Karpas-422 (cell line): ENCODE measurements at places on chromosomes 5 and 9. TPM values are rescaled to one million over a fixed set of nuclear protein-coding genes. Genes with fewer than 3 reads are reported as not detected.

- no peak for DNase-seq
- no peak overlapping the region for H3K4me3 ChIP-seq
- no peaks in the 10 kb centered on the region for H3K4me1 ChIP-seq
- H3K27me3 ChIP-seq, result no peaks in the 10 kb centered on the region
- H3K27ac ChIP-seq, result no peak overlapping the region
- no peaks in the 10 kb centered on the region for H3K36me3 ChIP-seq
These were observed 39.0 kb upstream of the TTC1 start for GRCh38 chr5:159969966-159970365.

- H3K4me3 ChIP-seq, result no peak overlapping the region
- H3K4me1 ChIP-seq, result peaks cover 23% of the 10 kb centered on the region
- DNase-seq, result no peak
- H3K27ac ChIP-seq, result no peak overlapping the region
These were observed 118.7 kb upstream of the PUM3 start for GRCh38 chr9:2962471-2963172.

DNA sequence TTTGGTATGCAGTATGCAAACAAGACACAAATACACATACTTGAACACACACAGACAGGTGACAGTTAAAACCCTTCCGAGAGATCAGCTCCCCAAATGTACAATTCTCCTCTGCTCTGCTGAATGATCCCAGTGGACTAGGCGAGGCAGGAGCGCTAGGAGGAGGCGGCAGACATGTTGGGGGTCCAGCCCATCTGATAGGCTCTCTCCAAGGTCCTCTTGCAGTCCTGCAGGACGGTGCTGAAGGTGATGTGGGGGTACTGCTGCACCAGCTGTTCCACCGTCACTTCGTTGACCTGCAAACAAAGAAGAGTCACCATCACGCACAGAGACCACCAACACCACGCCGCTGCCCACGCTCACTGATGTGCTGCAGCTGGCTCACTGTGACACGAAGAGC, 190.8 kb upstream of the EFNA5 start:
- H3K4me3 ChIP-seq, result no peak overlapping the region
- no peaks in the 10 kb centered on the region for H3K36me3 ChIP-seq

- no peaks in the 10 kb centered on the region for H3K27me3 ChIP-seq
- 0 out of 2 replicates have a peak overlapping the region, but pooled peaks have one; percentile 17 for H3K27ac ChIP-seq
- H3K36me3 ChIP-seq, result no peaks in the 10 kb centered on the region
- no peak overlapping the region for H3K4me3 ChIP-seq
- DNase-seq, result no peak
These were observed 32.3 kb downstream of the ERP44 start for GRCh38 chr9:100066539-100066938.

DNA sequence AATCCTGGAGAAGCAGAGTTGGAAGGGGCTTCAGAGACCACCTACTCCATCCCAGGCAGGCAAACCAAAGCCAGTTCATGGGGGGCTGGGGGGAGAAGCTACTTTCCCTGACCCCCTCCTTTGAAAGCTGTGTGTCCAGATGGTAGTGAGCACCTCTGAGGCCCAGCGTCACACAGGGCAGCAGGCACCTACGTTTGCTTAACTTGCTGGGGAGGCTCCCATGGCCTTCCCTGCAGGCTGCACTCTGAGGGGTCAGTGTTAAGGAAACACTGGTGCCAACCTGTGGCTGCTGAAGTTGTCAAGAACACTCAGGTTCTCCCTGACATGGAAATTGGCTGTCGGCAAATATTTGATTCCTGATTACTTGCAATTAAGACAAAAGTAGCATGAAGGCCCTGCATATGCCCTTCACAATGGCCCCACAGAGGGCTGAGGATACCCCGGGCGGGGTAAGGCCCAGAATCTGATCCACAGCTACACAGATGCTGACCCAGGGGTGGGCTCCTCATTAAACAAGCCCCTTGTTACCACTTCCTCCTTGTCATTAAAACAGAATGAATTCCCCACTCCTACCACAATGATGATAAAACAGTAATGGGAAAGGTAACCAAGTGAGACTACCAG, 208.5 kb downstream of the FSTL4 start:
- no peak overlapping the region for H3K27ac ChIP-seq
- no peaks in the 10 kb centered on the region for H3K4me1 ChIP-seq
- H3K27me3 ChIP-seq, result no peaks in the 10 kb centered on the region
- no peak for DNase-seq

DNA sequence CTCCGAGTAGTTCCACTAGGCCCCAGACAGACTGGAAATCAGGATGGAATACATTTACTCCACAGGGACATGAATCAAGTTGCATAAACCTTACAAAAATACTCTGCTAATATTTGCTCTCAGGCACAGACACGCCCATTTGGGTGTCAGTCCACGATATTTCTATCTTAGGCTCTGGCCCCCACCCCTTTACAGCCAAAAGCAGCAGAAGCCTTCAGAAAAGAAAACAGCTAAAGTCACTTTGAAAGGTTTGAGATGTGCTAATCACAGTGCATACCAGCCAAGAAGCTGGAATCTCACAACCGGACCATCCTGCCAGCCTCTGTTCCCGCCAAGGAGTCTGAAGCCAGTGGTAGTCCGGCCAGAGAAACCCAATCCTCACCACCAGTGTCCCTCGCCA, 22.6 kb downstream of the PTPN3 start:
- no peak for DNase-seq
- H3K36me3 ChIP-seq, result no peaks in the 10 kb centered on the region
- H3K27ac ChIP-seq, result no peak overlapping the region

DNA sequence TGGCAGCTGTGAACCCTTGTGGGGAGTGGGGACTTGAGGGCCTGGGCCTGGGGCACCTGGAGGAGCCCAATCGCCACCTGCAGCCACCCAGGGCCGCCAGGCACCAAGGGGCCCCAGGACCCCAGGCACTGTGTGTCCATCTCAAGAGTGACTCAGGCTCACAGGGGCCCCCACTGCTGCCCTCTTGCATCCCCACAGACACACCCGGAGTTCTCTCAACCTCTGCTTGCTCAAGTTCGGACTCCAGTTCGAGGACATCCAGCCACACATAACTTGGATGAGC, 51.9 kb downstream of the MRPL36 start:
- no peak overlapping the region for H3K4me3 ChIP-seq
- H3K27me3 ChIP-seq, result no peaks in the 10 kb centered on the region
- no peak for DNase-seq
- no peaks in the 10 kb centered on the region for H3K4me1 ChIP-seq
- H3K27ac ChIP-seq, result no peak overlapping the region

DNA sequence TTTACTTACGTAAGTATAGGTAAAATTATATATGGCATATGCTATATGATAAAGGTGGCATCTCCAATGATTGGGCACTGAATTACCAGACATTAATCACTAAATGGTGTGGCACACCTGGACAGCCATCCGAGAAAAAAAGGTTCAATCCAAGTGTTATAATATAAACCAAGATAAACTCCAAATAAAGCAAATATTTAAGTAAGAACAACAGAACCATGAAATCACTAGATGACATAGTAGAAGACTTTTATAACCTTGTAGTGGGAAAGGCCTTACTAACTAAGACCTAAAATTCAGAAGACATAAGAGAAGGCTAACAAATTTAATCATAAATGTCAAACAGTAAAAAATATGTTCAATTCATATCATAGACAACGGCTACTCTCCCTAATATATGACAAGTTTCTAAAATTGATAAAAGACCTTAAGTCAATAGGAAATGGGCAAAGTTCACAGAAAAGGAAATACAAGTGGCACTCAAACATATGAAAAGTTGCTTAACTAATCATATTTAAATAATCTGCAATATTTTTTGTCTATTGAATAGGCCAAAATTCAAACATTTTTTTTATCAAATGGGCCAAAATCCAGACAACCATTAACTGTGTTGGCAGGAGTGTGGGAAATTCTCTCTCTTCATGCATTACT, 55.1 kb downstream of the ELOVL7 start:
- no peaks in the 10 kb centered on the region for H3K4me1 ChIP-seq
- no peak overlapping the region for H3K4me3 ChIP-seq
- no peaks in the 10 kb centered on the region for H3K36me3 ChIP-seq
- H3K27me3 ChIP-seq, result no peaks in the 10 kb centered on the region
- no peak overlapping the region for H3K27ac ChIP-seq

GRCh38 chr9:80995759-80996158, 693.6 kb downstream of the TLE1 start:
- H3K36me3 ChIP-seq, result no peaks in the 10 kb centered on the region
- no peak overlapping the region for H3K4me3 ChIP-seq
- no peak overlapping the region for H3K27ac ChIP-seq
- H3K27me3 ChIP-seq, result no peaks in the 10 kb centered on the region

- H3K27me3 ChIP-seq, result no peaks in the 10 kb centered on the region
- H3K27ac ChIP-seq, result no peak overlapping the region
- H3K4me3 ChIP-seq, result no peak overlapping the region
- H3K4me1 ChIP-seq, result no peaks in the 10 kb centered on the region
- DNase-seq, result peak; percentile 92
- no peaks in the 10 kb centered on the region for H3K36me3 ChIP-seq
These were observed 4.4 kb downstream of the IL3 start for GRCh38 chr5:132064738-132065331.

GRCh38 chr9:4139196-4139595, 160.7 kb downstream of the GLIS3 start:
- no peak overlapping the region for H3K27ac ChIP-seq
- DNase-seq, result no peak
- H3K27me3 ChIP-seq, result no peaks in the 10 kb centered on the region
- no peaks in the 10 kb centered on the region for H3K36me3 ChIP-seq

DNA sequence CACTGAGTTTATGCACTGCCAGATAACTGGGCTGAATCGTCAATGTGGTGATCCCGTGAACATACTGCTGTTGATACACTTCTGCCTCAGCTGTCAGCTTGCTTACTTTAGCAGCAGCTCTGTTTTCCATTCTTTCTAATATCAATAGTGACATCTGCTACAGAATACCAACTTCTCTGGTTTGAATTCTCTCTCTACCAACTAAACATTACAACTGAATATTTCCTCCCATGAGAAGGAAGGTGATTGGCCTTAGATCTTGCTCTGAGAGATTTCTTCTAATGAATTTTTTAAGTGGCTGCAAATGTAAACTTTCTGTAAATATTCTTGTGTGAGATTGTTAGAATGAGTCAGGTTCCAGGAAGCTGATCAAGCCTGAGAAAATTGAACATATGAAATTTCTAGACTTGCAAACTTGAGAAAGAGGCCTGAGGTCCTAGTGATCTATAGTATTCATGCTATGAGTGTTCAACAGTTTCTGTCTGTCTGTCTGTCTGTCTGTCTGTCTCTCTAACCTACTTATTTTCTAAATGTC, 205.5 kb upstream of the CDKN2B start:
- H3K4me3 ChIP-seq, result no peak overlapping the region
- H3K36me3 ChIP-seq, result no peaks in the 10 kb centered on the region
- no peak for DNase-seq
- H3K4me1 ChIP-seq, result no peaks in the 10 kb centered on the region

- H3K4me1 ChIP-seq, result no peaks in the 10 kb centered on the region
- no peak overlapping the region for H3K27ac ChIP-seq
- H3K27me3 ChIP-seq, result no peaks in the 10 kb centered on the region
- H3K36me3 ChIP-seq, result no peaks in the 10 kb centered on the region
- DNase-seq, result no peak
These were observed 446.1 kb upstream of the CDH10 start for GRCh38 chr5:25090854-25091253.

GRCh38 chr9:105975886-105976645, 281.7 kb downstream of the TMEM38B start:
- H3K27ac ChIP-seq, result no peak overlapping the region
- H3K4me1 ChIP-seq, result peaks cover 16% of the 10 kb centered on the region
- H3K36me3 ChIP-seq, result no peaks in the 10 kb centered on the region
- no peaks in the 10 kb centered on the region for H3K27me3 ChIP-seq
- DNase-seq, result no peak
- H3K4me3 ChIP-seq, result no peak overlapping the region

DNA sequence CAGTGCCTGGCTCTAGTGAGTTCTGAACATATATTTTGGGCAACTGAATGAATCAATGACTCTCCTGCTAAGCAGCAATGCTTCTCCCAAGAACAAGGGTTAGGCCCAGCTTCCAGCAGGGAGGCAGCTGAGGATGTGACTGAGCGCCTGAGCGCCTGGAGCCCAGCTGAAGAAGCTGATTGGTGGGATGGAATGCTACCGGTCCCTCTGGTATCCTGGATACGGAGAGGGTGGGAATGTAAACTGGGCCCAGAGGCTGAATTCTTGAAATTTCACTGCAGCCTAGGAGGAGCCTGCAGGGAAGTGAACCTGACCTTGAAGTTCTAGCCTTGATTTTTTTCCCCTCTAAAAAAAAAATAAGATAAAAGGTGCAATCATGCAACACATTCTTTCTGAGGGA, 43.2 kb downstream of the WWC1 start:
- no peaks in the 10 kb centered on the region for H3K4me1 ChIP-seq
- no peak overlapping the region for H3K27ac ChIP-seq
- DNase-seq, result no peak
- no peaks in the 10 kb centered on the region for H3K36me3 ChIP-seq
- H3K27me3 ChIP-seq, result no peaks in the 10 kb centered on the region

DNA sequence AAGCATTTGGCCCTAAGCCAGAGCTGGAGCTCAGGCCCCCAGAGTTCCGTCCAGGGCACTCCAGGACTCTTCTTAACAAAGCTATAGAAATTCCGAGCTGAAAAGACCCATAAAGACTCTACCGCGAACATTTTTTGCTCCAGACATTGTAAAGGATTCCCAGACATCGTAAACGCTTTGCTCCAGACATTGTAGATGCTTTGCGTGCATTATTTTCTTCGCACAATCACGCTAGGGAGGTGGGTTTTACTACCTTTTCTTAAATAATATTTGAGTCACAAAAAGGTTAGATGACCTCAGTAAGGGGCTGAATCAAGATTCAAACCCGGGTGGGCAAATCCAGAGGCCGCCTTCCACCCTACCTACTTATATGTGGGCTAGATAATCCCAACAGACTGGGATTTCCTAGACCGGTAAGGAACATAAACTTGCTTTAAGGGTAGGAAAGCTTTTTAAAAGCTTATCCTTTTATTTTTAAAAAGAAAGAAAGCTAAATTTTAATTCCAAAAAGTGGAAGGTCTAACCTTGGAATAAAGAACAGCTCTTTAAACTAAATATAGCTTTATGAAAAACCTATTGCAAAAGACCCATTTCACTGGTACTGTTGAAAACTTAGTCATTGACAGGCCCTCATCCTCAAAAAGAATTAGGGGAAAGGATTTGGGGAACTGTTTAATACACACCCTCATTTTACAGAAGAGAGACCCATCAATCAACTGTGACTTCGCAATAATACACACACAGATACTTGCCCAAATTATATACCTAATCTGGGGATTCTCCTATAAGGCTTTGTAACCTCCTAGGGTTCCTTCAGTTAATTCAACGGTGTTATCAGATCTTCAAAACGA, 822 bp upstream of the TNIP1 start:
- peaks cover 21% of the 10 kb centered on the region for H3K36me3 ChIP-seq
- DNase-seq, result no peak
- peak overlapping the region; percentile 86 for H3K27ac ChIP-seq
- H3K27me3 ChIP-seq, result no peaks in the 10 kb centered on the region
- peaks cover 61% of the 10 kb centered on the region for H3K4me1 ChIP-seq

Gene PRRX2
- total RNA-seq, result not detected in 2 replicates

Gene OR1Q1
- not detected in 2 replicates for total RNA-seq

Gene MED22
- total RNA-seq, result 13.6 and 30.6 TPM in 2 replicates

Gene JAKMIP2
- total RNA-seq, result 39.5 and 58.7 TPM in 2 replicates

Gene SPATA31A3
- not detected in 2 replicates for total RNA-seq

Gene STC2
- not detected in 2 replicates for total RNA-seq

Gene NEK6
- 77.9 and 93.3 TPM in 2 replicates for total RNA-seq

Gene HINT1
- 220 and 522 TPM in 2 replicates for total RNA-seq

Gene RNF44
- total RNA-seq, result 33.1 and 55.8 TPM in 2 replicates

Gene NFIB
- total RNA-seq, result 1.0 and 3.6 TPM in 2 replicates

Gene FOCAD
- total RNA-seq, result 9.3 and 34.9 TPM in 2 replicates

Gene MZB1
- total RNA-seq, result 28.8 and 31.0 TPM in 2 replicates

Gene MCC
- 5.5 and 12.3 TPM in 2 replicates for total RNA-seq

Gene NEURL1B
- total RNA-seq, result not detected in 2 replicates

Gene HBEGF
- total RNA-seq, result 1.3 and 1.8 TPM in 2 replicates
